ENCODE measurements at places on chromosomes 7 and 10. TPM values are rescaled to one million over a fixed set of nuclear protein-coding genes. Genes with fewer than 3 reads are reported as not detected.

GRCh38 chr10:44899450-44900080 is 11.6 kb upstream of the TMEM72 start:
- H3K4me1 ChIP-seq, result no peaks in the 10 kb centered on the region
- no peak for DNase-seq
- no peaks in the 10 kb centered on the region for H3K36me3 ChIP-seq
- no peak overlapping the region for H3K27ac ChIP-seq

- H3K27ac ChIP-seq, result no peak overlapping the region
- H3K36me3 ChIP-seq, result peaks cover 88% of the 10 kb centered on the region
- H3K4me3 ChIP-seq, result no peak overlapping the region
- DNase-seq, result no peak
- H3K27me3 ChIP-seq, result no peaks in the 10 kb centered on the region
Measured at GRCh38 chr7:75054744-75055143, 18.9 kb downstream of the RCC1L start.

- H3K36me3 ChIP-seq, result no peaks in the 10 kb centered on the region
- H3K4me1 ChIP-seq, result no peaks in the 10 kb centered on the region
- H3K27ac ChIP-seq, result no peak overlapping the region
- DNase-seq, result no peak
- H3K27me3 ChIP-seq, result no peaks in the 10 kb centered on the region
Measured at GRCh38 chr10:106224676-106225075, 939.8 kb downstream of the SORCS1 start.

The SLC16A12 gene
- 0.04 TPM for total RNA-seq

DNA sequence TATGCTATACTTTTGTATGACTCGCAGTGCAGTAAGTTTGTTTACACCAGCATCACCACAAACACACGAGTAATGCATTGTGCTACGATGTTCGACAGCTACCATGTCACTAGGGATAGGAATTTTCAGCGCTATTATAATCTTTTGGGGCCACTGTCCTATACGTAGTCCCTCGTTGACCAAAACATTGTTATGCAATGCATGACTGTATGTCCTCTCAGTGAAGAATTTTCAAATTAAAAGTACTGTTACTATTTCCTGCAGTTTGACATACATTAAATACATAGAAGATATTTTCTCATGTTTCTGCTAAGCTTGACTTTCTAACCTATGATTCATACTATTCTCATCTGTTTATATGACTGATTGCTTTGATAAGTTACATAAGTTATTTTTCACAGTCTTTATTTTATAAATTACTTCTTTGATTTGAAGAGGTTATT is 203.6 kb downstream of the VTI1A start:
- DNase-seq, result no peak
- no peaks in the 10 kb centered on the region for H3K27me3 ChIP-seq
- H3K4me1 ChIP-seq, result no peaks in the 10 kb centered on the region
- H3K27ac ChIP-seq, result no peak overlapping the region
- H3K4me3 ChIP-seq, result no peak overlapping the region
- H3K36me3 ChIP-seq, result no peaks in the 10 kb centered on the region

The IDI2 gene
- total RNA-seq, result not detected

- no peak overlapping the region for H3K27ac ChIP-seq
- 0 out of 3 replicates have a peak, but pooled peaks cover 3% of the 10 kb centered on the region for H3K36me3 ChIP-seq
- H3K4me3 ChIP-seq, result no peak overlapping the region
- H3K27me3 ChIP-seq, result no peaks in the 10 kb centered on the region
- DNase-seq, result no peak
Measured at GRCh38 chr7:149241696-149242095, 2.2 kb downstream of the ZNF212 start.

DNA sequence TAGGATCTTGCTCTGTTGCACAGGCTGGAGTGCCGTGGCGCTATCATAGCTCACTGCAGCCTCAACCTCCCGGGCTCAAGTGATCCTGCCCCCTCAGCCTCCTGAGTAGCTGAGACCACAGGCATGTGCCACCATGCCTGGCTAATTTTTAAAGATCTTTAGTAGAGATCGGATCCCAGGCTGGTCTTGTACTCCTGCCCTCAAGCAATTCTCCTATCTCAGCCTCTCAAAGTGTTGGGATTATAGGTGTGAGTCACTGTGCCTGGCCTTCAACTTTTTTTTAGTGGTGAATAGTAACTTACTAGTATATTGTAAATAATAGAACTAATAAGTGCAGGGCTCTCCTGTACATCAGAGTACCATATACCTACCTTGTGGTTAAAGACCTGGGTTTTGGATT is 52.1 kb upstream of the LMTK2 start:
- DNase-seq, result no peak
- peaks cover 21% of the 10 kb centered on the region for H3K27me3 ChIP-seq
- no peak overlapping the region for H3K4me3 ChIP-seq
- H3K4me1 ChIP-seq, result peaks cover 6% of the 10 kb centered on the region

DNA sequence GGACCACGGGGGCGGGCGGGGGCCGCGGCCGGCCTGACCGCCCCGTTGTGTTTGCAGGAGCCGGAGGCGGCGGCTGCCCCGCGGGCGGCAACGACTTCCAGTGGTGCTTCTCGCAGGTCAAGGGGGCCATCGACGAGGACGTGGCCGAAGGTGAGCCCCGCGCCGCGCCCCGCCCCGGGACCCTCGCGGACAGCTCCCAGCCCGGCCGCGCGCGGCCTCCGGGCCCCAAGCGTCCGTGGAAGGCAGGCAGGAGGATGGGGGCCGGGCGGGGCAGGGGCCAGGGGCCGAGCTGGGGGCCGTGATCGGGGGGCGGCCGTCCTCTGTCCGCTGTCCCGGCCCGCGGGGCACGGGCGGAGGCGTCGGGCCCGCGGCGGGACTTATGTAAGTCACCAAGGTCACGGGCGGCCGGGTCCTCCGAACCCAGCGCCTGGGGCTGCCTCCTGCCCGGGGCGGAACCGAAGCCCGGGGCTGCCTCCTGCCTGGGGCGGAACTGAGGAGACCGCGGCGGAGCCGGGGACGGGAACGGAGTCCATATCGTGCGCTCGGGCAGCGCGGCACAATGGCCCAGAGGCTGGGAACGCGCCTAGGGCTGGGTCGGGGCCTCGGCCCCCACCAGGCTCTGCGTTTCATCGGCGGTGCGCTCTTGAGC is 497 bp downstream of the PPP2R2D start:
- peaks cover 41% of the 10 kb centered on the region for H3K4me1 ChIP-seq
- no peaks in the 10 kb centered on the region for H3K27me3 ChIP-seq
- peak overlapping the region; percentile 81 for H3K4me3 ChIP-seq
- peak overlapping the region; percentile 90 for H3K27ac ChIP-seq
- peak; percentile 43 for DNase-seq

DNA sequence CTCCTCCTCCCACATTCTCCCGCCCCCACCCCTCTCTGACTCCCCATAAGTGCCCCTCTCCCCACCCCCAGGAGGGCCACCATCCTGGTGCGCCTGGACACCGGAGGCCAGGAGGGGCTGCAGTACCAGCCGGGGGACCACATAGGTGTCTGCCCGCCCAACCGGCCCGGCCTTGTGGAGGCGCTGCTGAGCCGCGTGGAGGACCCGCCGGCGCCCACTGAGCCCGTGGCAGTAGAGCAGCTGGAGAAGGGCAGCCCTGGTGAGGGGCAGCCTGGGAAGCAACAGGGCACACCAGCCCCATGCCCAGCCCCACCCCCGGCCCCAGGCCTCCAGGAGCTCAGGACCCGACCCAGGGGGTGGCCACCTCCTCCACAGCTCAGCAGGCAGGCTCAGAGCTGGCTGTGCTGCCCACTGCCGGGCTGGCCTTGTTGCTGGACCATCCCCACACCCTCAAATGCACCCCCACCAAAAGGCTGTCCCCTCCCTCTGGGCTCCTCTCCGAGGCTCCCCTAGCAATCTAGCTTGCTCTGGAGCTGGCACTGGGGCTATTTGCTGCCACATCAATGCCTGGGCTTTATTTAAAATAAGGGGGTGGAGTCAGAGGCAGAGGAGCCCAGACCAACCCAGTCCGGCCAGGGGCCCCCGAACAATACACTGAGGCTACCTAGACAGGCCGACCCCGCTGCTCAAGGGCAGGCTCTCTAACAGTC is 14.8 kb downstream of the ATG9B start:
- H3K4me3 ChIP-seq, result peak overlapping the region; percentile 57
- no peaks in the 10 kb centered on the region for H3K27me3 ChIP-seq
- DNase-seq, result peak; percentile 86
- H3K4me1 ChIP-seq, result peaks cover 74% of the 10 kb centered on the region
- peaks cover 27% of the 10 kb centered on the region for H3K36me3 ChIP-seq

DNA sequence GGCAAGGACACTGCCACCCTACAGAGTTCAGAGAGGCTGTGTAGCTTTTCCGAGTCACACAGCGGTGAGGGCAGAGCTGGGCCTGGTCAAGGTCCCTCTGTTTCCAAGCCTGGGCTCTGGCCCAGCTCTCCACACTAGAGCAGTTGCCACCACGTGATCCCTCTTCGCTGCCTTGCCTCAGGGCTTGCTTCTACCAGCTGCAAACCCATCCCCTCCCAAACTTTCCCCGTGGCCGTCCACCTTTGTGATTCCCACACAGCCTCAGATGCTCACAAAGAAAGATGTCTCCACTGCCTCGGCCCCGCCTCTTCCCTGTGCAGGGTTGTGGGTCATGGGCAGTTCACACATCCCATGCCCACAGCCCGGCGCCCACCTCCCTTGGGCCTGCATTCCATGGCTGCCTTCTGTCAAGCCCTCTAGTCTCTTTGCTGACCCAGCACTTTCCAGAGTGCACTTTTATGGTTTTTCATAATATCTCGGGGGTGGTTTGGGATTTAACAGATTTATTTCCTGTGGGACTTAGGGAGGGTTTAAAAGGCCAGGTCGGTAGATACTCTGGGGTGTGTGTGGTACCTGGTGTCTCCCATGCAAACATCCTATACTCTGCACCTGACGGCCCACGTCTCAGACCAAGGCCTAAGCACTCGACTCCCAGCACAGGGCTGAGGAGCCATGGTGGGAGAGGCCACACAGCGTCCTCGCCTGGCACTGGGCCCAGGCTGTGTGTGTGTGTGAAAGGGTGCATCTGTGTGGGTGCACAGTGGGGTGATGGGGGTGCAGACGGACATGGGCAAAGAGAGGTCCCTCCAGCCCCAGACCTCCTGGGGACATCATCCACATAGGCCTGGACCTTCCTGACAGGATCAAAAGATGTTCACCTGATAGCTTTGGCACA is 59.6 kb downstream of the PKD1L1 start:
- no peak overlapping the region for H3K27ac ChIP-seq
- H3K36me3 ChIP-seq, result no peaks in the 10 kb centered on the region

DNA sequence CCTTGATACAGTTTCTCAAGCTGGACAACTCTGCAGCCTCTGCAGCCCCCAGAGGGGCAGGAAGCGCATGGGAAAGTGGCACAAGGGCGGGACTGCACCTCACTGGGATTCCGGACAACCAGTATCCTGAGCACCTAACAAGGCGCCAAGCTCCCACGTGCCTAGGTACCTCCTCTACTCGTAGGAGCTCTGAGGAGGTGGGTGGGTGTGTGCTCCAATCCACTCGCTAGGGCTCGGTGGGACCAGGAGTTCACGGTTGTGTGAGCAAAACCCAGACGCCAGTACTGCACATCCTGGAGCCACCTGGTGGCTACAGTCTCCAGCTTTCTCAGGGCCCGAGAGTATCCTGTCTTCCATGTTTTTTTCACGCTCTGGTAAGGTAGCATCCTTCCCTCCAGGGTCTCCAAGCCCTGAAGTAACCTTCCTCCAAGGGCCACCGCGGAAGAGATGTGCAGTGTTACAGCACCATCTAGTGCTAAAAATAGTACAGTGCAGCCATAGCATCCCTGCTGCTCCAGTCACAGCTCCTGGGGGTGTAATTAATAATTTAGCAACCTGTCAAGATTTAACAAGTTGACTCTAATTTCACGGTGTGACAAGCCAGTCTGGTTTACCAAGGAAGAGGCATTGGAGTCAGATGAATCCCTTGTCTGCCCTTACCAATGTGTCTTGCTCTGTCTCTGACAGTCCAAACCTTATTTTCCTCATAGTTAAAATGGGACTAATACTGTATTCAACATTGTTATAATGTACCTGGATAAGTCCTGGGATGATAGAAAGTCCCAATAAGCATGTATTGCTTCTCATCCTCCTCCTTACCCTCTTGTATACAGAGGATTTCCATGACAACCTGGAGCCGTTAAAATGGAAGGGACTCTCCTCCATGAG is 70.4 kb downstream of the HERPUD2 start:
- no peaks in the 10 kb centered on the region for H3K4me1 ChIP-seq
- peak; percentile 69 for DNase-seq
- no peaks in the 10 kb centered on the region for H3K36me3 ChIP-seq
- no peak overlapping the region for H3K27ac ChIP-seq

GRCh38 chr7:129006636-129007414 is 48.1 kb downstream of the TNPO3 start:
- H3K27me3 ChIP-seq, result no peaks in the 10 kb centered on the region
- H3K4me3 ChIP-seq, result no peak overlapping the region
- H3K36me3 ChIP-seq, result peaks cover 84% of the 10 kb centered on the region
- no peak overlapping the region for H3K27ac ChIP-seq

The GPR15LG gene
- total RNA-seq, result not detected

DNA sequence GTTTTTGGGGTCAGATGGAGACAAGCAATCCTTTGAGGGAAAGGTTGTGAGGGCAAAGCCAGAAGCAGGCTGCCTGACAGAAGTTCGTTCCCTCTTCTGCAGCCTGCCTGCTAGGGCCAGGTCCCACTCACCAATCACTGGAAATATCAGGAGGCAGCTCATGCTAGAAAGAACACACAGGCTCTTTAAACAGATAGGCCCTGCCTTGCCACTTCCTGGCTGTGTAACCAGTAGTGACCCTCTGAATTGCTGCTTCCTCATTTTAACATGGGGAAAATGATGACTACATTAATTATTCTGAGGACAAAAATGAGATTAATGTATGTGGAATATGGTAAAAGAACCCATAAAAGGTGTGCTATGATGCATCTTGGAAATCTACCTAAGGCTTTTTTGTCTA is 50.5 kb upstream of the MRLN start:
- H3K36me3 ChIP-seq, result peaks cover 88% of the 10 kb centered on the region
- no peaks in the 10 kb centered on the region for H3K27me3 ChIP-seq
- no peak overlapping the region for H3K4me3 ChIP-seq

DNA sequence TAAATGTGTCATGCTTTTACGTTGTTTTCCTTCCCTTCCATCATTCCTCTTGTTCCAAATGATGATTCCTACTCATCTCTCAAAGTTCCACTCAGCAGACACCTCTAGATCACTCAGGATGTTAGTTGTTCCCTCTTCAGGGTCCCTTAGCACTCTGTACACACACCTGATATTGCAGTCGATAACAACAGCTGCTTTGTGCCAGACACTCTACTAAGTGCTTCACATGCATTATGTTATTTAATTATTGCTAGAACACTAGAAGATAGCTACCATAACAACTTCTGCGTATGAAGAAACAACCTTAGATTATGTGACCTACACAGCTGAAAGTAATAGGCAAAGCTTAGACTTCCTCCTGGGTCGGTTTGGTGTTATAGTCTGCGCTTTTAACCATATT is 29.6 kb downstream of the PCBD1 start:
- DNase-seq, result no peak
- H3K36me3 ChIP-seq, result peaks cover 11% of the 10 kb centered on the region
- no peak overlapping the region for H3K4me3 ChIP-seq
- no peaks in the 10 kb centered on the region for H3K27me3 ChIP-seq

The AFAP1L2 gene
- 0.07 TPM for total RNA-seq

The SYT15 gene
- total RNA-seq, result 0.65 TPM

- no peaks in the 10 kb centered on the region for H3K4me1 ChIP-seq
- H3K27me3 ChIP-seq, result no peaks in the 10 kb centered on the region
- no peak overlapping the region for H3K27ac ChIP-seq
- no peak overlapping the region for H3K4me3 ChIP-seq
- DNase-seq, result no peak
- no peaks in the 10 kb centered on the region for H3K36me3 ChIP-seq
Measured at GRCh38 chr10:66828957-66829356, 96.9 kb upstream of the LRRTM3 start.

- H3K4me1 ChIP-seq, result no peaks in the 10 kb centered on the region
- H3K36me3 ChIP-seq, result no peaks in the 10 kb centered on the region
- H3K27me3 ChIP-seq, result peaks cover 3% of the 10 kb centered on the region
- H3K4me3 ChIP-seq, result no peak overlapping the region
Measured at GRCh38 chr7:70673778-70674570, 458.0 kb upstream of the GALNT17 start.

The ITPRIP gene
- 28.5 TPM for total RNA-seq

Measured in K562 (cell line).